ENCODE measurements at places on chromosomes 7 and 10.
A peak's percentile ranks its signal among the peaks of the same experiment; 100 is the strongest.

DNA sequence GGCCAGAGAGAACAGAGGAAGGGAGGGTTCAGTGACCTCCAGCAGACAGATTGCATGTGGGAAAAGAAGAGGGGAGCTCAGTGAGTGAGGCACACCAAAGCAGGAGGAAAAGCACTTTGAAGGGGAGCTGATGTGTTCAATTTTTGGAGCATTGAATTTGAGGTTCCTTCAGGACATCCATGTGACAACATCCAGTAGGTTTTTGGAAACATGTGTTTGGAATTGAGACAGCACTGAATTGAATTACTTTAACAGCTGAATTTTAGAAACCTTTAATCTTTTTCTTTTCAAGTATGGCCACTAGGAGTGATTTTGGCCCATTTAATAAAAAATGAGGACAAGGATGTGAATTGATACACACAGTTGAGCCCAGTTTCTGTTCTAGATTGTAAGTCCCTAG, 101.8 kb upstream of the SEC61G start:
- DNase-seq: no peak

DNA sequence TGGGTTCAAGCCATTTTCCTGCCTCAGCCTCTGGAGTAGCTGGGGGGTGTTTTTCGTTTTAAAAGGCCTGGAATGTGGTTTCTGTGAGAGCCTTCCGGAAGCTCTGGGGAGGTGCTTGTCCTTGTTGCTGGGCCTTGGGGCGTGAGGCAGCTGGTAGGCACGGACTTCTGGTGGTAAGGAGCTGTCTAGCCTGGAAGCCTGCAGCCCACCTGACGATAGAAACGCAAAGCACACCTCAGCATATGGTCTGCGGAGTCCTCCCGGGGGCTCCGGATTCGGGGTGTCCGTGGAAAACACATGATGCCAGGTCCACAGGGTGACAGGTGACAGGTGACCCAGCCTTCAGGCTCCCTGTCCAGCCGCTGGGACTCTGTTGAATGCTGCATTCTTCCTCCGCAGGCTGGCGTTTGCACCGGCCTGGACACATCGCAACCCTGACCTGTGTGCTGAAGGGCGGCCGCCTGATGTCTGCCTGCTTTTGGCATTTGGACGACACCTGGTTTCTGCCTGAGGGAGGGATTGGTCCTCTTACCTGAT, 37.3 kb downstream of the INPP5A start:
- DNase-seq: no peak

DNA sequence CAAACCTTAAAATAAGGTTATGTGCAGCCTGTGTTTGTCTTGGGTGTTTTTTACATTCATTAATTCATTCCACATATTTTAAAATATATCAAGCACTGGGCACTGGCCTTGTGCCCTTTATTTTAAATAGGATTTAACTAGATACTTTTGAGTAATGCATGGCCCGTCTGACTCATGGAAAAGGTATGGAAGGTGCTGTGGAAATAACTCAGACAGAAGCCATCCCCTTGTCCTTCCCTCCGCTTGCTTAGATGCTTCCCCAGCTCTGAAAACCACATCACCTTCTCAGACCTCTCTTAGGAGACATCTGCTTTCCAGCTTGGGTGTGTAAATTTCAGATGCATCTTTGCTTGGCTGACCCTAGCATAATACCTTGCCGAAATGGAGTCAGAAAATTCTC, 30.5 kb downstream of the SLC18A2 start:
- no peak for DNase-seq

- peak; percentile 58 for DNase-seq
Measured at GRCh38 chr10:73998929-73999691, 1.2 kb downstream of the VCL start.

DNA sequence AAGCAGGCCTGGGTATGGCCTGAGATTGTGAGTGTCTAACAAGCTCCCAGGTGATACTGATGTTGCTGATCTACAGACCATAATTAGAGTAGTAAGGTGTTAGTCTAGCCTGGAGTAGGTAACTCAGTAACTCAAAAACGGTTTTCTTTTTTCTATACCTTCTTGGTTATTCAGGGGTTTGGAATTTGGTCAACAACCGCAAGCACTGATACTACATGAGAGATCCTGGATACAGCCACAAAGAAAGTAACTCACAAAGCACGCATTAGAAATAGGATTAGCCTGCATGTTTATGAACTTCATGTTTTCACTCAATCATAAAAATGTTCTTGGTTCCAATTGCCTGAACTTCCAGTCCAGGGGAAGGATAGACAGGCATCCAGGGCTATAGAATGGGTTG, 803.5 kb downstream of the MAGI2 start:
- DNase-seq: no peak

DNA sequence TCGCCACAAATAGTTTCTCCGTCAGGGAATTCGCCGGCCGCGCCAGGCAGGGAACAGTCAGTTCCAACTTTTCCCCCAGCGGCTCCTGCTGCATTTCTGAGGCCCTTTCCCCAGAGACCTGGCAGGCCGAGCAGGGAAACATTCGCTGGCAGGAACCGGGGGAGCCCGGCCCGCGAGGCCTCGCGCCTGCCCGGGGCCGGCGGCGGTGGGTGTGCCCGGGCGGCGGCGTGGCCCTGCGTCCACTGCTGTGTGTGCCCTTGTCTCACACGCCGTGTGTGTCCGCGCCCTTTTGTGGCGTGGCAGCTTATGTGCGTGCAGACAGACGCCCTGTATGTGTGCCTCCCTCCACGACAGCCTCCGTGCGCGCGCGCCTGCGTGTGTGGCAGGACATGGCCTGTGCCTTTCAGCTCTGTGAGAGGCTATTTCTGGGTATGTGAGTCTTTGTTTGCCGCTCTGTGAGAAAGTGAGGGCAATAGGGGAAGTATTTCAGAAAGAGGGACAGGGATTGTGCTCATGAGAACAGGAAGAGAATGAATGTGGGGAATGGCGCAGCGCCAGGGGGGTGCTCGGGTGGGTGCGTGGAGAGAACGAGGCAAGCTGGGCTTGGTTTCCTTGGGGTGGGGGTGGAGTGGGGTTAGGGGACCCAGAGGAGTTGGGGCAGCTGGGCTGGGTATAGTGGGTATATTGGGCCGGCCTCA, 689 bp upstream of the SMARCD3 start:
- DNase-seq: peak; percentile 66

GRCh38 chr10:25815236-25815635, 118.8 kb upstream of the MYO3A start:
- DNase-seq: no peak

- peak; percentile 48 for DNase-seq
Measured at GRCh38 chr10:6211671-6212635, 9.2 kb downstream of the PFKFB3 start.

- DNase-seq: peak; percentile 77
Measured at GRCh38 chr7:157397731-157398691, 61.2 kb downstream of the DNAJB6 start.

- no peak for DNase-seq
Measured at GRCh38 chr10:84452003-84452402, 123.6 kb downstream of the CCSER2 start.

GRCh38 chr7:10475940-10476641, 497.6 kb upstream of the PHF14 start:
- no peak for DNase-seq

DNA sequence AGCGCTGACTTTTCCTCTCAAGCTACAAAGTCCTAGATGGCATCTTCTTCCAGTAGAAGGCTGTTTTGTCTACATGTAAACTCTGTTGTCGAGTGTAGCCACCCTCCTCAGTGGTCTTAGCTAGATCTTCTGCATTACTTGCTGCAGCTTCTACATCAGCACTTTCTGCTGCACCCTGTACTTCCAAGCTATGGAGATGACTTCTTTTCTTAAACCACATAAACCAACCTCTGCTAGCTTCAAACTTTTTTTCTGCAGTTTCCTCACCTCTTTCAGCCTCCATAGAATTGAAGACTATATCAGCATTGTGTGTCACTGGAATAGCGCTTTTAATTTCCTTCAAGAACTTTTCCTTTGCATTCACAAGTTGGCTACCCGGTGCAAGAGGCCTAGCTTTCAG, 87.8 kb downstream of the LANCL2 start:
- no peak for DNase-seq

DNA sequence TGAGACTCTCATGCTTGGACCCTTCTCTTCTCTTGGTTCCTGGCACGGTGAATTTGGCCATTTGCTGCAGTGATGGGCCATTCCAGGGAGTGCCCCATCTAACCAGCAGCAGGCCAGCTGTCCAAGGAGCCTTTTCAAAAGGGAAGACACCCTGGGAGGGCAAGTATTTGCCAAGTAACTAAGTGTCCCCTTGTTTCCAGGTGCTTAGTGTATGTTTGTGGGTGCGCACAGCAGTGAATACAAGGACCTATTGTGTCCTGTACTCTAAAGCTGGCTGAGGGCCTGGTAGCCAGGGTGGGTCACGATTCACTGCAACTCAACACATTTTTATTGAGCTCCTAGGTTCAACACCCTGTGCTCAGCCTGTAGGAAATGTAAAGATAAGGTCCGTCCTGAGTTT, 348.8 kb downstream of the RNLS start:
- no peak for DNase-seq

DNA sequence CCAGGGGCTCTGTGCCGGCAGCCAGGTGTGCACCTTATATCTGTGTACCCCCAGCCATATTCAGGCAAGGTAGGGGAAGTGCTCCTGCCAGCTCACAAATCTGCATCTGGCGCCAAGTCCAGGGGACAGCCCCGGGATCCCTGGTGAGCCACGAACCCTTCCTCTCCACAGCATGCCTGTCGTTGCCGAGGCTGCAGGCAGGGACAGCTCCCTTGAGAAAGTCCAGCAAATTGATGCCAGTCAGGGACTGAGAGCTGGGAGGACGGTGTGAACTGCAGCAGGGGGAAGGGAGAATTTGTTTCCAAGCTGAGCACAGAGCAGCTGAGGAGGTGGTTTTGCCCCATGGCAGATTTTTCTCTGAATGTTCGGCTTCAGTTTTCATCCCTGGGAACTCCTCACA, 919 bp downstream of the PLA2G12B start:
- DNase-seq: no peak

DNA sequence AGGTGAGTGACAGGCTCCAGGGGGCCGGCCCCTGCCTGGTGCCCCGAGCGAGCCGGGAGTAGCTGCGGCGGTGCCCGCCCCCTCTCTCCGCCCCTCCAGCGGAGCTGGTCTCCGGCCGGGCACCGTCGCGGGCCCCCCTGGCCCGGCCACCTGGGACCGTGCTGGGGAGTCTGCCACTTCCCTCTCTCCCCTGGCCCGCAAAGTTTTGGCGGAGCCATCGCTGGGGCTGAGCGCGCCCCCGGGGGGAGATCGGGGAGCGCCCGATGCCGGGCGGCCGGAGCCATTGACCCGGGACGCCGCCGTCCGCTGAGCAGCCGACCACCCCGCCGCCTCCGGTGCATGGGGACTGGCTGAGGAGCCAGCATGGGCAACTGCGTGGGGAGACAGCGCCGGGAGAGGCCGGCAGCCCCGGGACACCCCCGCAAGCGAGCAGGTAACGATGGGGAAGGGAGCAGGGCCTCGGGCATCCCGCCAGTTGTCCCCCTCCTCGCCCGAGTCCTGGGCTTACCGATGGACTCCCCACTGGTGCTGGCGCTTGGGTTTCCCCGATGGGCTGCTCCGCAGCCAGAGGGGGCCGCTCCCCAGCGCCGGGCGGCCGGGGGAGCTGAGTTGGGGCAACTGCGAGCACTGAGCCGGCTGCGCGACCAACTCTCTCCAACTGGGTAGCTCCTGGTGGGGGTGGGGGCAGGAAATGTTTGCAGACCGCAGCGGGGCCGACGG, at the start of gene UBTD1:
Gene UBTD1 (plus strand): TSS at position 84 of the 720 bp plus-strand sequence. CDS start 280 bp downstream, at position 364.
- DNase-seq: peak; percentile 28

DNA sequence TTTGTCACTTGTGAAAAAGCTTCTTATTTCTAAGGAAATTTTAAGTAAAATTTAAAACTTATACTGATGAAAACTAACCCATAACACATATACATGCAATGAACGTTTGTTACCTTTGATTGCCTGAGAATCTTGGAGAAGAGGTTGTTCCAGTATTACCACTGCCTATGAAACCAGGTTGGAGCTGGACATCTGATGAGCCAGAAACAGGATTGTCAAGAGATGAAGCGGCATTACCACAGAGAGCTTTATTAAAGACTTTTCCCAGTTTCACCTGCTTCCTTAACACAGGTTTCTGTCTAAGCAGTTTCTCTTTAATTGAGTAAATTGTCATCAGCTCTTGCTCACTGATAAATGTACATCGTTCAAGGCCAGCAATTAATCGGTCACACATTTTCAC, 9.0 kb upstream of the KIF20B start:
- no peak for DNase-seq

DNA sequence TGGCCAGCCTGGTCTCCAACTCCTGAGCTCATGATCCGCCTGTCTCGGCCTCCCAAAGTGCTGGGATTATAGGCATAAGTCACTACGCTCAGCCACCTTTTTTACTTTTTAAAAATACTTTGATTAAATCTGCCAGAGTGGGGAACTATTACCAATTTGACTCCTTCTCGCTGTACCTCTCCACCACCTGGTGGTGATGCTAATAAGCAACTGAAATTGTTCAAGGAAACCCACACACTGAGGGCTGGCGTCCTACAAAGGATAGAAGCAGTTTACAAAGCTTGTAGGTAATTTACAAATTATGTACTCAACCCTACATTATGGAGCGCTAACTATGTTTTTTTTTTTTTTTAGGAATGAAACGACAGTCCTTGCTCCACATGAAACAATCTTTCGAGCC, 111.1 kb downstream of the CPED1 start:
- no peak for DNase-seq

GRCh38 chr10:103759100-103759781, 96.1 kb downstream of the SH3PXD2A start:
- no peak for DNase-seq

DNA sequence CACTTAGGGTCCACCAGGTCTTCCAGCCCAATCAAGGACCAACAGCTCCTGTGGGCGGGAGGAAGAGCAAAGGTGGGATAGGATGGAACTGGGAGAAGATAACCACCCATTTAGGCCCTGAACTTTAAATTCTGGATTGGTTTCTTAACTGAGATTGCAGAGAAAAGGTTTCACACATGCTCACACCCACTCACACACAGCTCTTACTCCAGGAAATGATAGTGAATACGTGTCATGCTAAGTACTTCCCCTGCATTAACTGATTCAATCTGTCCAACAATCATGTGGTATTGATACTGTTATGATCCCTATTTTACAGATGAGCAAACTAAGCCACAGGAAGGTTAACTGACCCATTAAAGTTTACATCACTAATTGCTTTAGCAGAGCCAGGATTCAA, 4.6 kb upstream of the CYP3A4 start:
- DNase-seq: no peak

GRCh38 chr7:132575419-132575981, 770 bp downstream of the PLXNA4 start:
- DNase-seq: peak; percentile 70

DNA sequence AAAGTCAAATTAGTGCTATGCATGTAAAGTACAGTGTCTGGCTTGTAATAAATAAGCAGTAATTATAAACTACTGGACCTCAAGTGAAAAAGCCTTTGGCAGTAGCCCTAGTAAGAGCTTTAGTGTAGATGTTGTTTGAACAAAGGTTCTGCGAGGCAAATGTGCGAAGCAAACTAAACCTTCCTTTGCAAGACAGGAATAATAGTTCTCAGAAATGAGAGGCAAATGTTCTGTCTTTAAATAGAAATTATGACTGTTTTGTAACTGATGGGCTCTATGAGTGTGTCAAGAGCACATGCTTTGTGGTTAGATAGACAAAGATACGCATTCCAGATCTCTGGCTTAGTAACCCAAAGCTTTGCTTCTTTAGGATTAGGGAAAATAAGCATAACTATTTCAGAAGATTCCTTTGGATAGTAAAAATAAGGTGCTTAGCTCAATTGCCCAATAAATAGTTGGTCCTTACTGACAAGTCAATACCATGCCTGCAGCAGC, 169.2 kb upstream of the CDC14C start:
- DNase-seq: no peak

Measured in BE2C (cell line).